D341Med (cell line): ENCODE measurements at places on chromosomes 5 and 9.
A peak's percentile ranks its signal among the peaks of the same experiment; 100 is the strongest.

GRCh38 chr5:11143456-11144267 lies 382.6 kb upstream of the DAP start:
- DNase-seq: no peak

DNA sequence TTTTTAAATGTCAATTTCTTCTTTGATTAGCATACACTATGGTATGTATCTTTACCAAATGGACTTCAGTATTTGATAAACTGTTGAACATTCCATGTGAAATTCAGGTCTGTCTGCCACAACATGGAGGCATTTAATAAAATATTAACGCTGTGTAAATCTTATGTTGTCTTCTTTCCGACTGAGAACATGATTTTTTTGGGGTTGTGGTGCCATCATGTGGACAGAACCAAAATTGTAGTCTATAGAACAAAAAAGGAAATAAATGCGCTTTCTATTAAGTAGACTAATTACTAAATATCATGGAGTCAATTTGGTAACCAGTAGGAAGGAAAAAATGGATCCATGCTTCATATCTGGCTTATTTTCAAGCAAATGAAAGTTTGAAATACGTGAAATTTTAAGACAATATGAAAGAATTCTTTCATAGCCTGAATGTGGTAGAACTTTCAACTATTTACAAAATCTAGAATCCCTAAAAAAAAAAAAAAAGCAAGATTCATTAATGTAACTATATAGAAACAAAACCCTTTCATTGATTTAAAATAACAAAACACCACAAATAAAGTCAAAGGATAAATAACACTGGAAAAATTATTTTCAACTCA lies 2.8 kb upstream of the PLK2 start:
- DNase-seq: peak; percentile 22

DNA sequence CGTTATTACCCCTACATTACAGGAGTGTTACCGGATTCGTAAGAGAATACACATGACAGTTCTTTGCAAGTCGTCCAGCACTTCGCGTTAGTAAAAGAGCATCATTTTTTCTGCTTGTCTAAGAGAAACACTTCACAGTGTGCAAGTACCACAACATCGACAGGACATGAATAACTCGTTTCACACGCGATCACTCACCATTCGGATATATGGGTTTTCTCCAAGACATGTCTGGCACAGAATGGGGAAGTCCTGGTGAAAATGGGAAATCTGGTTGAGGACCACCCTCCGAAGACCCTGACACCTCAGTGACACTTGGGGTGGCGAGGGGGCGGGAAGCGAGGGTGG lies 642 bp downstream of the RBM22 start:
- DNase-seq: no peak

- no peak for DNase-seq
Measured at GRCh38 chr5:91024206-91024605, 358.9 kb downstream of the ARRDC3 start.

- no peak for DNase-seq
Measured at GRCh38 chr5:115979201-115980041, 17.1 kb downstream of the LVRN start.

DNA sequence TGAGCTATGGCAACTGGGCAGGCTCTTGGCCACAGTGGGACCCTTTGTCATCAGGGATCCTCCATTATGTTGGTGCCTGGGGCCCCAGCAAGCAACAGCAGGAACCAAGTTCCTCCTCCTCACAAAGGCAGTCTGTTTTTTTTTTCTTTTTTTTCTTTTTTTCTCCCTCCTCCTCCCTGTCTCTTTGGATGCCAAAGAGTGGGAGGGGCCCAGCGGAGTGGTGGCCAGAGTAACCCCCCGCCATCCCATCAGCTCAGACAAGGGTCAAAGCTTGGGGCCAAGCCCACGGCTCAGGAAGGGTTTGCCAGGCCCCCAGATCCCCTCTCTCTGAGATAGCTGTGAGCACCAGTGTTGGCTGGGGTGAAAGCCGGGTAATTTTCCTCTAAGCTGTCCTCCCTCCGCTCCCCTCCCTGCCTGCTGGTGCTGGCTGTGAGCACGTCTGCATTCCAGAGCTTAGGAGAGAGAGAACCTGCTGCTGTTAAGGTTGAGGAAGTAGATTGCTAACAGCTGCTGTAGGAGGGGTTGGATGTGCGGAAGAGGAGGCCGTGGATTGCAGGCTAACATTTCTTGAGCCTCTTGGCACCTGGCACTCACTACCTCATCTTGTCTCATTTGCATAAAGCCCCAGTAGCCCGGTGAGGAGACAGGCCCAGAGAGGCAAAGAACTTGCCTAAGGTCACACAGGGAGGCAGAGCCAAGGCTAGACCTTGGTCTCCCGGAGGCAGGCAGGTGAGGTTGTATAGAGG lies 21.2 kb downstream of the GSN start:
- peak; percentile 63 for DNase-seq

DNA sequence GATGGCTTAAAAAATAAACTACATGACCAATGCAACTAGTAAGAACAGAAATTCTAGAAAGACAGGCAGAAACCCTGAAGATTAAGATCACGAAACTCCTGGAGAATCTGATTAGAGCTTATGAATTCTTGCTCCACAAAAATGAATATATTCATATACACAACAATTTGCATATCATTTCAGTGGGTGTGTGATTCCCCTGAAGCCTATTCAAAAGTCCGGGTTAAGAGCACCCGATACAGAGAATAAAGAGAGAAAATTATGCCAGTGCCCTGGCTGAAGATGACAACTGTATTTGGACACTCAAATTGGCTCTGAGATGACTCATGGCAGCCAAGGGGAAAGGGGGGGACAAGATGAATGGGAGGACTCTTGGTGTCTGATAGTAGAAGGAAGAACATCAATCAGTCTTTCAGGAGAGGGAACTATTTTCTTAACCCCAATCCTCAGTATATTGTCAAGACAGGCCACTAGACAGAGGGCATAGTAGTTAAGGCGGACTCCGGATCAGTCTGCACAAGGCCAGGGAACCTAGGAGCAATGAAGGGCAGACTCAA lies 6.0 kb downstream of the TMOD1 start:
- DNase-seq: no peak

DNA sequence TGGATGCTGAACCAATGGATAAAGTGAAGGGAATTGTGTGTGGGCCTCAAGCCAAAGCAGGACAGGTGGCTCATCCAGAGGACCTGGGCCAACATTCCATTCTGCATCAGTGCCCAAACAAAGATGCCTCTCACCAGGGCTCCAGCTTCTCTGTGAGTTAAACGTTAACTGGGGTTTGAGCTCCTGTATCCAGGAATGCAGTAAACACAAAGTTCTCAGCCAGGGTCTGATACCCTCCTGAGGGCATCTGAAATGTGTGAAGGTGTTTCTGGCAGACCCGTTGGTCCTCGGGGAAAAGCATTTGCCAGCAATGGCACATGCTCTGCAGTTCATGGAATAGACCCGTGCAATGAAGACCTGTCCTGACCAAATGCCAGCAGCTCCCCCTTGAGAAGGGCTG lies 33.9 kb upstream of the AOPEP start:
- DNase-seq: no peak

DNA sequence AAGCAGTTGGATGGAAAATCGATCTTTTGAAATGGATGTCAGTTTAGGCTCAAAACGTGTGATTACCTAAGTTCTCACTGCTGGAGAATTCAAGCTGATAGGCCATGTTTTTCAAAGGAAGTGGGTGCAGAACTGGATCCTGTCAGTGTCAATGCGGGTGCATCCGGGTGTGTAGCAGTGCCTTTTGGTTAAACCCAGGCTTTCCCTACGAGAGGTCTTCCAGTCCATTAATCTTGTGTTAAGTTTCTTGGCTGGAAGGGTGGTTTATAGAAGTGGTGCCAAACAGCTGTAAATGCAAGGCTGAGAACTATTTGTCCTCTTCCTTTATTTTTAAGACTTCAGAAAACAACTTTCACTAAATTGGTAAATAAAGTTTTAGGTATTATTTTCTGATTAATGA lies 71.9 kb downstream of the DAPK1 start:
- DNase-seq: no peak

DNA sequence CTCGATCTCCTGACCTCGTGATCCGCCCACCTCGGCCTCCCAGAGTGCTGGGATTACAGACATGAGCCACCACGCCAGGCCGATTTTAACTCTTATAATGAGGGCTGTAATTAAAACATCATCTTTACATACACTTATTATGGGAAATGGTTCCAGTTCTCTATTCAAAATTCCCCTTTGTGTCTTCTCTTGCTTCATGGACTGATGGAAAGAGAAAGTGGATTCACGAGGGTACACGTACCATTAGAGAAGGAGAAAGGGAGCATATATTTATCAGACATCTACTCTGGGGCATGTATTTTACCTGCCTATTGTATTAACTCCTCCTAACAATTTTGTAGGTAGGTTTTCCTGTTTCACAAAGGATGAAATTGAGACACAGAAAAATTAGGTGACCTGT lies 31.1 kb downstream of the PTGS1 start:
- no peak for DNase-seq

GRCh38 chr9:31124389-31124788 lies 1260.1 kb upstream of the ACO1 start:
- DNase-seq: no peak

DNA sequence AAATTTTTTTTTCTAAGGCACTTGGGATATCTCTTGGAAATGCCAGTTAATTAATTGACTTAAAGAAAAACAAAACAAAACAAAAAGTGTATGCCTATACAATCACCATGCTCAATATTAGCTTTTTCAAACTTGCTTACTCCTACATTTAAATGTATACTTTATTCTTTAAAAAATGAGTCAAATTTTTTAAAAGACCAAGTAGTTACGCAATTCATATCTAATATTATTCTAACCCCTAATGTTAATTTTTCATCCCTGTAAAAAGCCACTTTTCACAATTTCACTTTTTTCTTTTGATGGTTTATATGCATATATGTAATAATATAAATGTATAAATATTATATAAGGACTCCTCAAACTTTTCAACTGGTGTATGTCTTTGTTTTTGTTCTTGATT lies 211.2 kb downstream of the PRDM9 start:
- DNase-seq: no peak

DNA sequence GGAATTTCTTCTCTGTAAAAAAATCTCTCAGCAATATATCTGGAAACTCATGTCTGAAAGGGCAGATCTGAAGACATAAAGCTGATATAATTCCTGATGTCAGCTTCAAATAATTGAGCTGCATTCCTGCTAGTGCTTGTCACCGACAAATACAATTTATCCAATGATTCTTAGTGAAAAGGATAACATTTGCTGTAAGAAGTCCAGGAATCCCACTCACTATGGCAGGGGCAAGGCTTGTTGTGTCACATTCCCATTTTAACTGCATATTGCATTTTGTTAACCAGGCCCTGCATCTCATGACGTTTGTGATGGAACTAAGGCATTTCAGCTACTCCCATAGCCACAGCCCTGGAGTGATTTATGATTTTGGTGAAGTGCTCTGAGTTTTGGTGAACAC lies 160.1 kb upstream of the DAB2 start:
- no peak for DNase-seq

DNA sequence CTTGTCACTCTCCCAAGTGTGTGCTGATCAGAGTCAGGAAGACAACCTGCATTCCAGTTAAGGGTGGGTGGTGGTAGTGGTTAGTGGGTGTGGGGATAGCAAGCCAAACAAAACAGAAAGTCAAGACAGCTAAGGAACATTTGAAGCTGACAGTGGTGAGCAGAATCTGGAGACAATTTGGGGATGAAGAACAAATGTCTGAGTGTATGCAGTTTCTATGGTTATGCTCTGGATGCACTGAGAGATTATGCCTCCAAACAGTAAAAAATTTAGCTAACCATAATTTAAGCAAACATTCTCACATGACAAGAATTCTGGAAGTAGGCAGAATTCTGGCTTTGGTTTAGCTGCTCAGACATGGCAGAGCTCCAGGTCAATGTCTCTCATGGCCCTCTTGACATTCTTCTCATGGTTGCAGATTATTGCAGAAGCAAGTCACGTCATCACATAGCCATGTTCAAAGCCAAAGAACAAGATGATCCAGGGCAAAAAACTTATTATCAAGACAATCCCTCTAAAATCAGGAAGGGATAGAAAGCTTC lies 148.7 kb downstream of the LURAP1L start:
- no peak for DNase-seq

- no peak for DNase-seq
Measured at GRCh38 chr9:32395510-32396216, 11.2 kb downstream of the ACO1 start.

DNA sequence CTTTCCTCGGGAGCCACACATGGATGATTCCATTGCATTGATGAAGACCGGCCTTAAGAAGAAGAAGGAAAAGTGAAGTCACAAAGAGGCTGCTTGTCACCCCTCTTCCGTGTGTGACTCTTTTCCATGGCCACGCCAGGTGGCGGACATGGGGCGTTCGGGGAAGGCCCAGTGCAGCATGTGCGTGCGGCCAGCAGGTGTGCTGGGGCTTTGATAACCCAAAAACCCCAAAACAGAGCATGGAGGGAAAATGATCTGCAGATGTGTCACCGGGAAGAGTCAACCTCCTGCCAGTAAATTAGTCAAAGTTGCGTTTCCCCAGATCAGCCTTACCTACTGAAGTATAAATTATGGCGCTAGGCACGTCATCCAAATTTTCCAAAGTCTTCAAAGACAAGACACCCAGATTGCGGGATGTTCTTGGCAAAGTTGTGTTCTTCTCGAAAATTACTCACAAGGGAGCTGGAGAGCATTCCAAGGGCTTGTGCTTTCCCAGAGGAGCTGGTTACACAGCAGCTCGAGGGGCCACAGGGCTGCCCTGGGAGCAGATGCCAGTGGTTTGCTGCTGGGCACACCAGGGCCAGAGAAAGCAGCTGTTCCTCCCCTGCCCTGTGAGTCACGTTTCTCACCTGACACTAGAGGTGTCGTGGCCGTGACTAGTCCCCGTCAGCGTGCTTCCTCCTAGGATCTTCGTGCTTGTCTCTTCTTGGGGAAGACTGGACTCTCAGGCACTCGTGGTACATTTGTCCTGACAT lies 53.9 kb downstream of the IRX2 start:
- DNase-seq: no peak

DNA sequence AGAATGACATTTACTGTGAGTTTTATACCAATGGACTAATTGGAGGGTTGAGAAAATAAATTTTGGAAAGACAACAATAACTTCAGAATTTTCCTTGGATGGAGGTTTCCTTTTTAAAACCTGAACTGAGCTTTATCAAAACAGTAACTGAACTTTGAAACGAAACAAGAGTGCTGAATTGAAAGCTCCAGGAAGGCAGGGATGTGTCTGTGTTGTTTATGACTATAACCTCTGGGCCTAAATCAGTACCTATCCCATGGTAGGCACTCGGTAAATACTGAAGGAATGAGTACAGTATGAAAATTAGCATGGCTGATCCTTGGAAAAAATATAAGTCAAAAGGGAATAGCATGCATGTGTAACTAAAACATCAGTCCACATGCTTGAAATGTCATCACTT lies 93.9 kb downstream of the GHR start:
- no peak for DNase-seq

- no peak for DNase-seq
Measured at GRCh38 chr9:86652736-86653135, 294.6 kb downstream of the GAS1 start.

- DNase-seq: no peak
Measured at GRCh38 chr9:91073811-91074771, 272.5 kb downstream of the SYK start.

GRCh38 chr9:31799953-31800609 lies 584.4 kb upstream of the ACO1 start:
- DNase-seq: peak; percentile 62

GRCh38 chr5:15103130-15103529 lies 231.6 kb upstream of the ANKH start:
- no peak for DNase-seq
